CD4-positive, alpha-beta T cell treated with Interleukin-4 for 4 hours (primary cell): ENCODE measurements at places on chromosomes 11 and 22.

GRCh38 chr11:100963375-100963774, 166.2 kb downstream of the PGR start:
- DNase-seq: no peak

- no peak for DNase-seq
These were observed 93.6 kb downstream of the MTNR1B start for GRCh38 chr11:93063086-93063485.

DNA sequence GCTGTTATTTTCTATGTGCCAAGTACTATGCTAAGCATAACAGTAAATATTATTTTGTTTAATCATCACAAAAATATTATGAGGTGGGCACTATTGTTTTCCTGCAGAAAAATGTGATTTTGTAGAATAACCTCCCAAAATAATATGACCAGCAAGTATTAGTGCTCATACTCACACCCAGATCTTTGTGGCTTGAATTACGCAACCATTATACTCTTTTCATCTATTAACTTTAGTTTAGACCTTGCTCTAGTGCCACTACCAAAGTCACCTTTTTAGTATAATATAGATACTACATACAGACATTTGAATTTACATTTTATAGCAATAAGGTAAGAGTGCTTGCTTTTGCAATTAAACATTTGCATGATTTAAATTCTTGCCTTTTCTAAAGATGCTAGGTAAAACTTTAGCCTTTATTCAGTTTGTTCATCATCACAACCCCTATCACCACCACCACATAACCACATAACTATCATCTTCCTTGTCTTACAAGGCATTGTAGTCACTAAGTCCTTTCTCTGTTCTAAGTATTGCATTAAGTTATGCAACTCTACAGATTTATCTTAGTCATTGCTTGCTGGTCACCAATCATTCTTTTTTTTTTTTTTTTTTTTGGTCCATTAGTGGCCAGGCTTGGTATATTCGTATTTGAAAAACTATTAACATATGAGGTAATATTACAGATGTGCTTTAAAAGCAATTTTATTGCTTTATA, 68.4 kb downstream of the GAS2 start:
- no peak for DNase-seq

DNA sequence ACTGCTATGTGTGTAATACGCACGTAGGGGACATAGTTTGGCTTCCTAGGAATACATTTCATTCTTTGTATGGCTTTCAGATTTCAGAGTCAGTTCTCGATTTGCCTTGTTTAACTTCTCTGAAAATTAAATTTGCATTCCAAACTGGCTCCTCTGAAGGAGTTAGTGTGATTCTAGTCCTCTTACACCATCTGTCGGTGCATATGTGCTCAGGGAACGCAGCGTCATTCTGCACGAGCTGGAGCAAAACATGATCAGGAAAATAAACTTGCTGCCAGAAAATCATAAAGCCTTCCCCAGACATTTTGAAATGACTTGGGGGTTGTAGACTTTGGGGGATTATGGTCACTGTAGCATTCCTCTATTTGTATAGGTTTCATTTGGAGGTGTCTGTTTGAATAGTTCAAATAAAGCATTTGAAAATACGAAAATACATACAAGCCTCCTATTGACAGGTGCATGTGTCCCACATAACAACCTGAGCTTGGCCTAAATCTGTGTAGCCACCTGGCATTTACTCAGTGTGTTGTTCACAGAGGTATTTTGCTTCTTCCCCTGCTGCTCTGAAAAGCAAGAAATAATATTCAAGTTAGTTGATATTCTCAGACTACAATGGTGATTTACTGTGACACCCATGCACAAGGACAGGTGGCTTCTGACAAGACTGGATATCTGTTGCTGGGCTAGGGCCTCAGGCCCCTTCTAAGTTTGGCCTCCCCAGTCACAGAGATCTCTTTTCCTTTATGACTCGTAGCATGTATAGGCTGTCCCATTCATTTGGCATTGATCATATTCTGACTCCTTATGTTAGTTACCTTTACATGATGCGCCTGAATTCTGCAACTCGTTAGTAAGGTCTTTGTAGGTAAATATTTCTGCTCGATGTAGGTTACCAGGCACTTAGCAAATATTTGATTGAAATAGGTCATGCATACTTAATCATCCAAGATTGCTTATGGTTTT, 81.6 kb upstream of the SORL1-AS1 start:
- DNase-seq: no peak

- DNase-seq: no peak
These were observed 31.0 kb upstream of the PGM2L1 start for GRCh38 chr11:74429205-74429604.

DNA sequence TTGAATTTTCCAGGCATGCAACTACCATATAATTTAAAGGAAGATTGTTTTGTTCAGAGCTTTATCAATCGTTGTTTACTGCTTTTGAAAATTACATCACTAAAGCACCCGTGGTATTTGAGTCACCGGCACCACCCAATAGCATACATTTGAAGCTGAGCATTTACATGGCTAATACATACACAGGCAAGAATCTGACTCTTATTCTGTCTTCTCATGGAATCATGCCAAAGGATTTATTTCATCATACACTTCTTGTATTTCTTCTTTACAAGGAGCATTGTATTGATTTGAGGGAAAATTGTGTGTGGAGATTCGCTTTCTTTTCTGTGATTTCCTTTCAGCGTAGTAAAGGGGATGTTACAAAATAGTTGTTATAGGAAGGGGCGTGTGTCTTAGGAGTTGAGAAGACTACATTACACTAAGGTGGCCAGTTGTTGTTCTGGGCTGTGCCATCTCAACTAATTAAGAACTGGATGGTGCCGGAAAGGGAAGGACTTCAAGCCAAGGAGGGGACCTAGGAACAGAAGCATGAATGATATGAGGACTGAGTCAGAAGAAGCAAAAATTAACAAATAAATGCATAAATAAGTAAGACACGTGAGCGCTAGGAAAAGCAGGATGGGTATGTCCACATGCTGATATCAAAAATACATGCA, 12.9 kb upstream of the CD3E start:
- no peak for DNase-seq

- DNase-seq: no peak
These were observed 51.5 kb downstream of the ALG9 start for GRCh38 chr11:111819829-111820237.

DNA sequence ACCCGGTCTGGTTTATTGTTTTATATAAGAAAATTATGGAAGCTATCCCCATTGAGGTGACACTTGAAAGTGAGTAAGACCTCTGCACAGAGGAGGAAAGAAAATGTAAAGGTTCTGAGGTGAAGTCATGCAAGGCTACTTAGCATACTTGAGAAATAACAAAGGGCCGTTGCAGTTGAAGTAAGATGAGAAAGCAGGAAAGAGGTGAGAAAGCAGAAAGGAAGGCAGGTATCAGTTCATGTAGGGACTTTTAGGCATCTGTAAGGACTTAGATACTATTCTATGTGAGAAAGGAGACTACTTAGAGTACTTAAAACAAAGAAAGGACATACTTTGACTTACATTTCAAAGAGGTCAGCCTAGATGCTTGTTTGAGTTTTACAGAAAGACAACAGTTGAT, 84.7 kb downstream of the CASP12 start:
- no peak for DNase-seq

GRCh38 chr22:26650722-26651421, 6.5 kb upstream of the MIAT start:
- no peak for DNase-seq

DNA sequence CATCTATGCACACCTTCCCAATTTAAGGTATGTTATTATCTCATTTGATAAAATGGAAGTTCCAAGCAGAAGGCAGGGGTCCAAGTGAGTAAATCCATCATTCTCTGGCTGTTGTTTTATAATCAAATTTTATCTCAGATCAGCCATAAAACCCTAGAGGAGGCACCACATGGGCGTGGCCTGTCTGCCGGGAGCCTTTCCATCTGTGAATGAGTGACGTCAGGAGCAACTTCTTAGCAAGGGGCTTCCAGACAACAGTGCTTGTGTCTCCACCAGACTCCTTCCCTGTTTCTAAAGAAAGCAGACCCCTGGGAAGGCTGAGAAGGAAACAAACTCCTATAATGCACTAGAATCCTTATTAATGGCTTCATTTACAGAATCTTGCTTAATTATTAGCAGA, 13.5 kb downstream of the SEZ6L start:
- DNase-seq: no peak

DNA sequence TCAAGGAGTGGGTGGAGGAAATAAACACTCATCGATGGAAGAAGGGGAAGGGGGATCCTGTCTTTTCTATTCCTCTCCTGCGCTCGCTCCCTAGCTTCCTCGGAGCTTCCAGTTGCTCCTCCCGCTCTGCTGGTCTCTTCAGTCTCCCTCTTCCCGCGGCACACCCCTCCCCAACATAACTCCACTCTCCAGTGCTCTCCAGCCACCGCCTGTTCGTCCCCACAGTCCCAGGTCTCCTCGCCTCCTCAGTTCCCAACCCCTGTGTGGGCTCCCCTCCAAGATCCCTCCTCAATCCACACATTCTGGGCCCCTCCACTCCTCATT, 438 bp downstream of the ZW10 start:
- no peak for DNase-seq

GRCh38 chr11:93166194-93166593, 31.6 kb downstream of the SLC36A4 start:
- DNase-seq: no peak

GRCh38 chr11:67409781-67410368, 5.6 kb upstream of the CARNS1 start:
- DNase-seq: no peak

DNA sequence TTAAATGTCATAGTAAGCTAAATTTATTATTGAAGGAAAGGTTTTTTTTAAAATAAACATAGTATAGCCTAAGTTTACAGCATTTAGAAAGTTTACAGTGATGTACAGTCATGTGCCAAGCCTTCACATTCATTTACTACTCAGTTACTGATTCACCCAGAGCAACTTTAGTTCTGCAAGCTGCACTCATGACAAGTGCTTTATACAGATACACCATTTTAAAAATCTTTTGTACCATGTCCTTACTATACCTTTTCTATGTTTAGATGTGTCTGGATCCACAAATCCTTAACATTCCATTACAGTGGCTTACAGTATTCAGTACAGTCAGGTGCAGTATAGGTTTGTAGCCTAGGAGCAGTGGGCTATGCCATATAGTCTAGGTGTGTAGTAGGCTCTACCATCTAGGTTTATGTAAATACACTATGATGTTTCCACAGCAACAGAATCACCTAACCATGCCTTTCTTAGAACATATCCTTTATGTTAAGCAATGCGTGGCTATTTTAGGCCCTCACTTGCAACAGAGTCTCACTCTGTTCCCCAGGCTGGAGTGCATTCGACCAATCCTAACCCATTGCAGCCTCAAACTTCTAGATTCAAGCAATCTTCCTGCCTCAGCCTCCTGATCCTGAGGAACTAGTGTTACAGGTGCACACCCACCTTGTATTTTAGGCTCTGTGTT, 79.5 kb upstream of the SLC25A18 start:
- DNase-seq: no peak

DNA sequence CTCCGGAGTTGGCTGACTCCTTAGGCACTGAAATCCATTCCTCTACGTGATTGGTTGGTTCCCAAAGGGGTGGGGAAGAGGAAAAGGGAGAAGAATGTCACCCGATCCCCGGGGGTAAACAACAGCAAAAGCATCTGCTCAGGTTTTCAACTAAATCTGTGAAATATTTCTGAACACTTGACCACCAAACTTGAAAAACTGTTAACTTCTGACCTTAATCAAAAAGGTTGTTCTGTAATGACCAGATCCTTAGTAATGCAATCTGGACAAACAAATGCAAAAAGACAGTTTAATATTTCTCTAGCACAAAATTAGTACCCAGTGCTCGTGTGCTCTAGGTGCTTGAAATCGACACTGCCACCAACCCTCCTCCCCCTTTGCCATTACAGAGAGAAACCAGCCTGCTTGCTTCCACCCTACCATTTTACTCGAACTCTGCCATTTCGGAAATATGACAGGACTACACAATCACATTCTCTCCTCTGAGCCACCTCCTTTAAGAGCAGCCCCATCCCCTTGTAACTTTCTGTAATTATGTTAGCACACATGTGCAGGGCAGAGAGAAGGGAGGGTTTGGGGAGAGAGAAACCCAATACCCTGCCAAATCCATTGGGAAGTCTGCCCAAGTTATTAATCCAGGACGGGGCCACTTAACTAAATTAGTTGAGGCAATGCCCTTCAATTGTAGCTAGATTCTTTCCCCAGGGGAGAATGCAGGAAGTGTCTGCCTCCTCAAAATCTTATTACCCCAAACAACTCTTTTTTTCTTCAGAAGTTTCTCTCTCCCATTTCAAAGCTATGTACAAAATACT, 113.8 kb downstream of the RBFOX2 start:
- DNase-seq: no peak

GRCh38 chr11:76269247-76269646, 62.9 kb upstream of the WNT11 start:
- DNase-seq: no peak

DNA sequence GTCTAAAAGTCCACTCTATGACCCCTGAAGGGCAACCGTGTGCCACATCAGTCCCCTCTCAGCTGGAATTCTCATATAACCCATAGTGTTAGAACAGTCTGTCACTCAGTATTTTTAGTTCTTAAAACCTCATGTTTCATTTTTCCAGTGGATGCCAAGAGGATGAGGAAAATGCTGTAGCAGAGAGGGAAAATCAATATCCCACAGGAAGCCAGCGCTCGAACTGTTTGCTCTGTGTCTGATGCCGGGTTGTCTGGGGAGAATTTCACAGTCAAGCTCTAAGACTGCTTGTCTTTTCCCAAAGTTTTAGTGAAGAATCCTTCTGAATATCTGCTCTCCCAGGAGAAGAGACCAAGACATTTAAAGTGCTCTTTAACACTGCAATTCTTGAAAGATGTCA, 360.9 kb downstream of the OPCML start:
- no peak for DNase-seq

DNA sequence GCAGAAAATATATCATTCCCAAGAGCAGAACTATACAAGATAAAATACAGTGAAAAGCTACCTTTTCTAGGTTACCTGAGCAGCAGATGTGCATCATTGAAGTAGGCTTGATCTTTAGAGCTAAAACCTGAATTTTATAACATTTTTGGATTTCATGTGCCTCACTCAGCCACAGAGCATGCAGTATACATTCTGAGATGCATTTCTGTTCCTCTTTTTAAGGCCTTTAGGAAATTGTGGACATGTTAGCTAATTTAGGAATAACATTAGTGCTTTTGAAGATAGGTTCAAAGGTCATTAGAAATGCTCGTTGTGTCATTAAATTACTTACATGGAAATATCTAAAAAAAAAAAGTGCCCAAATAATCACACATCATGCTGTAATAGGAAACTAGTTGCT, 230.6 kb upstream of the PDGFD start:
- DNase-seq: no peak

- DNase-seq: no peak
These were observed 49.9 kb downstream of the TSPAN18 start for GRCh38 chr11:44776551-44777208.

- DNase-seq: no peak
These were observed 744.6 kb downstream of the FAM181B start for GRCh38 chr11:81989093-81989492.

DNA sequence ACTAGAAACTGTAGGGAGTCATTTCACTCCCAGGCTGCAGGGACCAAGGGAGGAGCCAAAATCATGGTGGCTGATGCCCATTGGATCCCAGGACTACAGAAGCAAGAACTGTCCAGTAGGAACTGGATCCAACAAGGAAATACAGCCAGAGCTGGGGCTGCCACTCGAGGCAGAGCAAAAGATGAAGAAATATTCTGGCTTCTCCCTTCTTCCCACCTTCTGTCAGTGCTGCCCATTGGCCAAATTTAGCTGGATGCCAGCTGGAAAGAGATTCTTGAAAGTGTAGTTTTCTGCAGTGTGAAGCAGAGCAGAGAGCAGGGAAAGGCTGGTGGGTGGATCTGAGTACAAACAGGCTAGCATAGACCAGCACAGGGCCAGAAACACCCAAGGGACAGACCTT, 45.6 kb downstream of the COMMD9 start:
- no peak for DNase-seq

- DNase-seq: no peak
These were observed 3.4 kb upstream of the SCGB2A2 start for GRCh38 chr11:62266558-62266957.
